ENCODE measurements at places on chromosomes 2 and 18.
A peak's percentile ranks its signal among the peaks of the same experiment; 100 is the strongest.

DNA sequence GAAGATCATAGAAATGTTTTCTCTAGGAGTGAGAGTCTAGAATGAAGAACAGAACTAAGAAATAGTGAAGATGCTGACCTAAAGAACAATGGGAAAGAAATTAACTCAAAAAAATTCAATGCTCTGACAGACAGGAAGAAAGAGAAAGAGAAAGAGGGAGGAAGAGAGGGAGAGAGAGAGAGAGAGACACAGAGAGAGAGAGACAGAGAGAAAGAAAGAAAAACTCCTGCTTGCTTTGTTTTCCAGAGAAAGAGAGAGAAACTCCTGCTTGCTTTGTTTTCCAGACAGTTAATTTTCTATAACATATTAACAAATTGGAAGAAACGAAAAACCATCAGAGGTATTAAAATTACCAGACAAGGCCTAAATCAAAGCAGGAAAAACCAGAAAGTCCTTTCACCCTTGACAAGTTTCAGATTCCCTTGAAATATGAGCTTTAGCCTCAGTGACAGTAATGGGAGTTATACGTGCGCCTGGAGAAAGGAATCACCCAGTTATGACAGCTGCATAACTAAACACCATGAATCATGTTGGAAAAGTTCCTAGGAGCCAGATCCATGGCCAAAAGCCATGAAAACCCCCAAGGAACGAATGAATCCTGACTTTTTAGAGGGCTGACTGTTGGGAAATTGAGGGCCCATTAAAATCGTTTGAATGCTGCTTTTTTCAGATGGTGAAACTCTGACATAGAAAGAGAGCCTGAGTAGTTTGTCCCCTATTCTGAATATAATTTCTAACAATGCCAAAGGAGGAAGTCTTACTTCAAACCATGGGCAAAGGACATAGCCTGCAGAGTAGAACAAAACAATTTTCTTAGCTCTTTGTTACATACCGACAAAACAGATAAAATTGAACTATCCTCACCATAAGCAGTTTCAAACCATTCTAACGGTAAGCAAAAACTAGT is 228.6 kb upstream of the CHST9 start:
- DNase-seq, result no peak

DNA sequence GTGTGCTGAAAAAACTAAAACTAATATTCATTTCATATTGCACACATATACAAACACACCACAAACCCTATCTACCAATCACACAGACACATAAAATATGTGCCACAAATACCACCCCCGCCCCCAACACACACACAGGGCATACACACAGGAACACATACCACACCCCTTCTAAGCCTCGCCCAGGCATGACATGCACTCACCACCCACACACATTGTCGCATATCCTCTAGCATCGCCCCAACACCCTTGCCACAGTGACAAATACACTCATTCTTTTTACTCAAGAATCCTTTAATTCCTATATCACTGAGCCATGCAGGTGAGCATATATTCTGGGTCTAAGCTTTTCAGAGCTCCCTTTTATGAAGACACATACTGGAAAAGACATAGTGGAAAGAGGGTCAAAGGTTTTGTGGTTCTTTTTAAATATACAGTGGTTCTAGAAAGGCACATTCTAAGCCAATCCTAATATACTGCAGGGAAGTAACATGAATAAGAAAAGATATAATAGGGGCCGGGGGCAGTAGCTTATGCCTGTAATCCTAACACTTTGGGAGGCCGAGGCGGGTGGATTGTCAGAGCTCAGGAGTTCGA is 24.5 kb upstream of the LCLAT1 start:
- peak; percentile 88 for DNase-seq

- DNase-seq, result no peak
Measured at GRCh38 chr2:127370010-127370409, 17.8 kb downstream of the MAP3K2 start.

DNA sequence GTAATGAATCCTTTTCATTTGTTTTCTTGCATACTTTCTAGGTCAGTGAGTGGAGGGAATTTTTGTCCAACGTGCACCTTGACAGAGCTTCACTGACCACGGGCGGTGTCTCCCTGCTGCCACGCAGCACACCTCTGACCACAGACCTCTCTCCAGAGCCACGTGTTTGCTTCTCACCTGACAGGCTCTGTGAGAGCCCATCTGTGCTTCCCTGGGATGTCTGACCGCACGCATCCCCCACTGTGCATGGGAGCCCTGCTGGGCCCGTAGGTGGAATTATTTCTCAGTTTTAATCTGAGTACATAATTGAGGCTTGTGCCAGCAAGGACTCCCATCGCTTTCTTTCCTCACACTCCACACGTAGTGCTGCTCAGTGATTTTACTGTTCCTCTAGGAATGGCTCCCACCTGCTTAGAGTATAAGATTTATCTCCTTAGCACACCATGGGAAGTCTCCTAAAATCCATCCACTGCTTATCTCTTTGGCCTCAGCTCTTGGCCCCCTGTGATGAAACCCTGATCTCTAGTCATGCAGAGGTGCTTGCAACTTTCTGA is 482.6 kb downstream of the TSN start:
- no peak for DNase-seq

DNA sequence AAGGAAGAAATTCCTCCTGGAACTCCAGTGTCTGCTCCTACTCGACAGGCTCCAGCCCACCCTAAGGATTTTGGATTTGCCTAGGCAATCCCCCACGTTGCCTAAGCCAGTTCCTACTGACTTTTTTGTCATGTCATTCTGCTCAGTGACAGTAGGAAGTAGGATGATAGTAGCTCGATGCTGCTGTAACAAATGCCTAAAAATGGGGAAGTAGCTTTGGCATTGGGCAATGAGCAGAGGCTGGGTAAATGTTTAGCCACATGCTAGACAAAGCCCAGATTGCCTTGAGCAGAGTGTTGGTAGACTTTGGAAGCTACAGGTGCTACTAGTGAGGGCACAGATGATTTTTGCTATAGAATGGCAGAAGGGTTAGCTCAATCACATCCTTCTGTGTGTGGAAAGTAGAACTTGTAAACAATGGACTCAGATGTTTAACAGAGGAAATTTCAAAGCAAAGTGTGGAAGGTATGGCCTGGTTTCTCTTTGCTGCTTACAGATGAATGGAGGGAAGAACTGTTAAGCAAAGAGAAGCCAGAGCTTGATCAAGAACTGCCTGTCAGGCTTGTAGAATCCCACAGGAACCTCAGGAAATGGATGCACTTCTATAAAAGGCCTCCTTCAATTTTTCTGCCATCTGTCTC is 154.8 kb downstream of the RNF144A start:
- DNase-seq, result no peak

DNA sequence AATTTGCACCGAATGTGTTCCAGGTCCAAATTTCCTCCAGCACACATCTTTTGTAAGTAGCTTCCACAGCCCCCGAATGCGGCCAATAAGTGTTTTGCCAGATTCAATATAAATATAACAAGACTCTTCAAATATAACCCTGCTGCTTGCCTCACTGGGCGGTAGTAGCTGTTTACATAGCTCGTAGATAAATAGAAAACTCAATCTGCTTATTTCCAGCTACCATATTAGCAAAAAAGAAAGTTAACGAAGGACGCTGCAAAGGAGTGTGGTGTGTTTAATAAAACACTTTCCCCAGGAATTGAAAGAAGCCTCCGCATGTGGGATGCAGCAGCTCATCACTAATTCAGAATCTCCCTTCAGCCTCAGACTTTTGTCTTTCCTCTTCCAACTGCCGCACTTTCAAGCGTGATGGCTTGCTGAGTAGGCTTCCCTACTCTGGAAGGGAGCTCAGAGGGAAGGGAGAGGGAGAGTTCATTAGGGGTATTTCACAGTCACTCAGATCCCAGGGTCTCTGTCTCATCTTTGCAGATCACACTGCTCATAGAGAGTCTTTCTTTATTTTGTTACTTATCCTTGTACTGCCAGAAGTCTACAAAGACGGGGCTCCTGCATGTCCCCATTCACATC is 367.0 kb downstream of the RND3 start:
- DNase-seq, result no peak

GRCh38 chr2:141911485-141912066 is 219.2 kb downstream of the LRP1B start:
- no peak for DNase-seq

DNA sequence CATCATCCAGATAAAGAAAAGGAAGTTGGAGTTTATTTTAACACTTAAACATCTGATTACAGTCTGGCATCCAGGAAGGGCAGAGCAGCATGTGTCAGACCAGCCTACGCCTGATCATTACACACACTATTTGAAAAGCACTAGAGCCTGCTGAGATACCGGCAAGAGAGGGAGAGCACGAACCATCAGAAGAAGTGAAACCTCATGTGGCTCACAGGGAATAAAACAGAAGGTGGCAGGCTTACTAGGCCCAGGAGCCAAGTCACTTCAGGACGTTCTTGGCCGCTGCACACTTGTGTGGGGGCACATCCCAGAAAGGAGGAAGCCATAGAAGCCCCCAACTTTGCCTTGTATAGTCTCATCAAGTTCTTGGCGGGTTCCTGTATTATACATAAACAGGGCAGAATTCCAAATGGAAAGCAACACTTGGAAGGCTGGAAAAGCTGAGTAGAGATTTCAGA is 105.5 kb downstream of the UGGT1 start:
- DNase-seq, result no peak

DNA sequence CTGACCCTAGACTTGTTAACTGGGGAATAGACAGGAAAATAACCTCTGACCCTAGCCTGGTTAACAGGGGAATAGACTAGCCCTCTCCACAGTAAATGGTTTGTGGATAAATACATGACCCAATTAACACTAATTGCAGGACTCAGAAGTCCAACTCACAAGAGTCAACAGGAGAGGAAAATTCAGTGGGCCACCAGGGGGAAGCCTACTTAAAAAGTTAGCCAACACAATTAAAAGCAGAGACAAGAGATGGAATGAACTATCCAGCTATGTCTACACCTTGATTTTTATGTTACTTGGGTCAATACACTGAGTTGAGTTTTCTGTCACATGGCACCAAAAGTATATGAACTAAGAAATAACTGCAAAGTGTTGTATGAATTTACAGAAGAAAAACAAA is 158.8 kb upstream of the SLC39A10 start:
- no peak for DNase-seq

GRCh38 chr2:168029071-168029470 is 218.3 kb downstream of the STK39 start:
- no peak for DNase-seq

GRCh38 chr18:34957119-34957863 is 83.9 kb upstream of the MAPRE2 start:
- no peak for DNase-seq

DNA sequence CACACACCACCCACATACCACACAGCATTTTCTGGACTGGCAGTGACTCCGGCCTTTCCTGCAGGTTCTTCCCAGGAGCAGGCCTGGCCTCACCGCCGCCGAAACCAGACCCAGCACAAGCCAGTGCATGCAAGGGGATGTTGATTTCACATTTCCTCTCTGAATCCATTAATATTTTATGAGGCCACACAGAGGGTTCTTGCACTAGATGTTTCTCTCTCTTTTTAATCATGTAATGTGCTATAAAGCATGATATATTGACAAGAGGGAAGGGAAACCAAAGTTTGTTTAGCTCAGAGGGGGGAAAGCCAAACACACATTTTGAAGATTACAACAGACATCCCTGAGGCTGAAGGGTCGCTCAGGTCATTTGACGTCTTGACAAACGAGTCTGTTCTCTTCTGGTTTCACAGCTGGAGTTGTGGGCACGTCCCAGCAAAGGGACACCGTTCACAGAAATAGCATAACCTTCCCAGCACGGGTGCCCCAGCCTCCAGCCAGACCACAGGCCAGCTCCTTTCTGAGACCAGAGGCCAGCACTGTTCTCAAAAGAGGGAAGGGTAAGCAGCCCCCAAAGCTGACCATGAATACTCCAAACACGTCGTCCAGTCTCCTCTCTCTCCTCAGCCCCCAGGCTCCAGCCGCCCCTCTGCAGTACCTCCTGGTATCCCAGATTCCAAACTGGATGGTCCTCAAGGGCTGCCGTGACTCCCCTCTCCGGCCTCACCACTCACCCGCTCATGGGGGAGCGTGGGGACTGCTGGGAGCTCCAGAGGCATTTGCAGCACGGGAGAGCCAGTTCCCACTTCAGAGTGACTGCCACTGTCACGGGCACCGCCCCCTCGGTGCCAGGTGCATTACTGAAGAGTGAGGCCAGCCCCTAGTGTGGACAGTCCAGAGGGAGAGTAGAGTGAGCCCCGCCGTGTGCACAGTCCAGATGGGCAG is 340.3 kb upstream of the SALL3 start:
- DNase-seq, result no peak

- no peak for DNase-seq
Measured at GRCh38 chr2:180618570-180618969, 361.8 kb upstream of the UBE2E3 start.

- DNase-seq, result no peak
Measured at GRCh38 chr2:201070948-201071478, 458 bp downstream of the HYCC2 start.

GRCh38 chr2:16900405-16901025 is 234.9 kb upstream of the CYRIA start:
- DNase-seq, result no peak

- no peak for DNase-seq
Measured at GRCh38 chr2:158809816-158810215, 14.7 kb downstream of the DAPL1 start.

- DNase-seq, result no peak
Measured at GRCh38 chr2:175404839-175405238, 223.3 kb upstream of the ATP5MC3 start.

DNA sequence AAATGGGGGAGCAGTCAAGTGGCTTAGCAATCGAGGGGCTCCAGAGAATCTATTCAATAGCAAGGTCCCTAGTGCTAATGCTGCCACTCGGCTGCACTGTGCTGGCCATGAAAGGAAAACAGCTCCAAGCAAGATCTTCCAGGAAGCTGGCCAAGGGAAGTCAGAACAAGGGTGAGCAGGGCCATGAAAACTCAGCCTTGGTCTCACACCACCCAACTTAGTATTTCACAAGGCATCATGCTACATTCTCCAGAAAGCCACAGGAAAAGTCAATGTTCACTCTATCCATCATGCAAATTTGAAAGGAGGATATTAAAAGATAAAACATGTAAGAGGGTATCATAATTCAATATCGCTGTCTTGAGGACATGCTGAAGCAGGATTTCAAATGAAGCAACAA is 35.7 kb downstream of the NRP2 start:
- DNase-seq, result no peak

GRCh38 chr2:49950646-49951045 is 796.3 kb upstream of the FSHR start:
- no peak for DNase-seq

DNA sequence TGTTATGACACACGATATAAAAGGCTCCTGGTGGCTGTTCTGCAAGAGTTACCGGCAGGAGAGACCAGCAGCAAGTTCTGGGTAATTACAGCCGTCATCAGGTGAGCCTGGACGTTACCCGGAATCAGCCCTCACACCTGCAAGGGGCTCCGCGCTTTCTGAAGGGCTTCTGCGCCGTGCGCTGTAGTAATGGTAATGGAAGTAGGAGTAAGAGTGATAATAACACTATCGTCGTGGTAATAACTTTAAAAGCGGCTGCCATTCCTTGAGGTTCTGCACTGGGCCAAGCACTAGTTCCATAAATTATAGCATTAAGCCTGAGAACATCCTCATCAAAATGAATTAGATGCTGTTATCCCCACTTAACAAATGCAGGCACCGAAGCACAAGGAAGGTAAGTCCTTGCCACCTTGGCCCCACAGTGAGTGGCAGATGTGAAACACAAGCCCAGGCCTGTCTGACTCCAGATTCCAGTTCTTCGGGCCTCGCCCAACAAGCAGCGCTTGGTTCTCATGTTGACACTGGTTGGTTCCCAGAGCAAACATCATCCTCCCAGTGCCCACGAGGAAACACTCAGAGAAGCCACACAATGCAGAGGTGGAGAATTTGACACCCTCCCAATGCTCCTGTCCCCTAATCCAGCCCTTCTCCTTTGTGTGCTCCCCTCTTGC is 205.2 kb downstream of the EIPR1 start:
- DNase-seq, result no peak

- DNase-seq, result no peak
Measured at GRCh38 chr2:171158790-171159371, 1.8 kb downstream of the TLK1 start.
